Stimulated activated CD8-positive, alpha-beta memory T cell treated with anti-CD3 and anti-CD28 coated beads, Interleukin-2, amount 100 ng/mL, for 1 hour (primary cell): ENCODE measurements at places on chromosomes 1 and 21.

GRCh38 chr21:31196724-31197123 lies 147.3 kb downstream of the TIAM1 start:
- DNase-seq = no peak

DNA sequence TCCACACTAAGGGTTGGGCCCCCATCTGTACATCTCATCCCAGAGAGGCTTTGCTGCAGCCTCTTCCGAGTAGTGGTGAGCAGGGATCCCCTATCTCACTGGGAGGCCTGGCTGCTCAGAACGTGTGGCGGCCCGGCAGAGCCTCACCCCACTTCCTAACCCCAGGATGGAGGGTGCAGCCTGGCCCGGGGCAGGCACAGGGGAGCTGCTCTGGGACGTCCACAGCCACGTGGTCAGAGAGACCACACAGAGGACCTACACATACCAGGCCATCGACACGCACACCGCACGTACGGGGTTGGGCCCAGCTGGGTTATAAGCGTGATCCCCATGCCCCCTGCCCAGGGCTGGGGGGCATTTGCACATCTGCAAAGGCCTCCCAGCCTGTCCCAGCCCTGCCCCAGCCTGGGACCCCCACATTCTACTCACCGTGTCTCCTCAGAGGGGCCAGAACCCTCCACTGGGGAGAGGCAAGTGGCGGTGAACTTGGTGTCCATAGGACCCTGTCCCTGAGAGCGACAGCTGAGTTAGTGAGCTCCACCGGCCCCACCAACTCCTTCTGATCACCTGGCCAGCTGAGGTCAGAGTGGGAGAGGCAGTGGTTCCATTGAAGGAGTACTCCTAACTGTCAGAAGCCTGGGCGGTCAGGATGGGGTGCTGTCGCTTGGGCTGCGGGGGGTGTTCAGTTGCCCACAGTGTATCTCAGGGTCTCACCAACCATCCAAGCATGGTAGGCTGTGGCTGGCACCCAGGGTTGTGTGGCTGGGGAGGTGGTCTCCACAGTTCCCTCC lies 41.2 kb downstream of the TRIM11 start:
- no peak for DNase-seq

DNA sequence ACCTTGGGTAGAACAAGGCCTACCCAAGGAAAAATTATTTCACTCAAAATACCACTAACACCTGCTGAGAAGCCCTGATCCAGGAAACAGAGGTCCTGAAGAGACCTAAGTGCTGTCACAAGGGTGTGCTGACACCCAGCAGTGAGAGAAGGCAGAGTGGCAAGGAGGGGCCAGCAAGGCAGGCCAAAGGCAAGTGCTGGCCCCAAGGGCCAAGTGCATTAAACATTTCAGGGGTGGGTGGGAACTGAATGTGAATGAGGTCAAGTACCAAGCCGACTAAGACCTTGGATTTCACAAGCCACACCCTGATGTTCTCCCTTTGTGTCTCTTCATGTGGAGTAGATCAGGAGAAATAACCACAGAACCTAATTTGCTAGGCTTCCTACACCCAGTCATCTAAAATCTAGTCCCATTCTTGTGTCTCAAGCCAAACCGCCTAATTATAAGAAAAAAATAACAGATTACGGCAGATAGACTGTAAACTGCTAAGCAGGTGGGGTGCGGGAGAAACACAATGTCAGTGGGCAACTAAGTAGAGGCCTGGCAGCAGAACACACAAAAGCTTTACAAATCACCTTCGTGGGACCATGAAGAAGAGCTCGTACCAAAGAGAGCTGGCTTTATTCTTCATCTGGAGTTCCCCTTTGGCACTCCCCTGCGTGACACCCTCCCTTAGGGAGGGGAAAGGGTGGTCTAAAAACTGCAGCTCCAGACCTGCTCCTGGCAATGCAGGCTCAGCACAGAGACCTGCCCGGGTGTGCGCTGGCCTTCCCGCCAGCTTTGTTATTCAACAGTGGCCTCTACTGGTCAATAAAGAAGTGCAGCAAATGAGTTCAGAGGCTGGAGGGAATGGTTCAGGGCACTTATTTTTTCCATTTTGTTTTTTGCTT lies 8.7 kb downstream of the UBE2G2 start:
- DNase-seq = no peak

- DNase-seq = no peak
Measured at GRCh38 chr1:245316784-245317183, 162.0 kb downstream of the KIF26B start.

- no peak for DNase-seq
Measured at GRCh38 chr1:54378874-54379554, 27.2 kb downstream of the SSBP3 start.

- DNase-seq = no peak
Measured at GRCh38 chr1:21572221-21572620, 63.0 kb downstream of the ALPL start.

- DNase-seq = no peak
Measured at GRCh38 chr1:45411510-45411899, 71.3 kb upstream of the MUTYH start.

- no peak for DNase-seq
Measured at GRCh38 chr1:240100371-240100934, 8.8 kb downstream of the FMN2 start.

DNA sequence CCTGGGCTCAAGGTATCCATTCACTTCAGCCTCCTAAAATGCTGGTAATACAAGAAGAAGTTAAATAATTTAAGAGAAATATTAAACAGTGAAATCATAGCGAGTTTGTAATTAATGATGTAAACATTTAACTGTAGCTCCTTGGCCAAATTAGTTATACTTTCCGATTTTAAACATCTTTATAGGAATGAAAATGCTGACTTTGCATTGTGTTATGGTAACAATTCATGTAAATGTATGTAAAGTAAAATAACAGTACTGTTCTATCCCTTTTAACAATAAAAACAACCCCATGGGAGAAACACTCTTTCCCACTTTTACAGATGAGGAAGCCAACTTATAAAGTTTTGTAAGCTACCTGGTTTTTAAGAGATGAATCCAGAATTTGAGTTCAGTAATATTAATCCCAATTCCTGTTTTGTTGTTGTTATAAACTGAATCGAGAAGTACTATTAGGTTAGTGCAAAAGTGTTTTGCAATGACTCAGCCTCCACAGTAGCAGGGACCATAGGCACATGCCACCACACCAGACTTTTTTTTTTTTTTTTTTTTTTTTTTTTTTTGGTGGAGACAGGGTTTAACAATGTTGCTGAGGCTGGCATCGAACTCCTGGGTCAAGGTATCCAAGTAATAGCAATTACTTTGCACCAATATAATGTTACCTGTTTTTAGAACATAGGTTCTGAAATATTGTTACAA lies 1360.4 kb downstream of the BRINP3 start:
- no peak for DNase-seq

DNA sequence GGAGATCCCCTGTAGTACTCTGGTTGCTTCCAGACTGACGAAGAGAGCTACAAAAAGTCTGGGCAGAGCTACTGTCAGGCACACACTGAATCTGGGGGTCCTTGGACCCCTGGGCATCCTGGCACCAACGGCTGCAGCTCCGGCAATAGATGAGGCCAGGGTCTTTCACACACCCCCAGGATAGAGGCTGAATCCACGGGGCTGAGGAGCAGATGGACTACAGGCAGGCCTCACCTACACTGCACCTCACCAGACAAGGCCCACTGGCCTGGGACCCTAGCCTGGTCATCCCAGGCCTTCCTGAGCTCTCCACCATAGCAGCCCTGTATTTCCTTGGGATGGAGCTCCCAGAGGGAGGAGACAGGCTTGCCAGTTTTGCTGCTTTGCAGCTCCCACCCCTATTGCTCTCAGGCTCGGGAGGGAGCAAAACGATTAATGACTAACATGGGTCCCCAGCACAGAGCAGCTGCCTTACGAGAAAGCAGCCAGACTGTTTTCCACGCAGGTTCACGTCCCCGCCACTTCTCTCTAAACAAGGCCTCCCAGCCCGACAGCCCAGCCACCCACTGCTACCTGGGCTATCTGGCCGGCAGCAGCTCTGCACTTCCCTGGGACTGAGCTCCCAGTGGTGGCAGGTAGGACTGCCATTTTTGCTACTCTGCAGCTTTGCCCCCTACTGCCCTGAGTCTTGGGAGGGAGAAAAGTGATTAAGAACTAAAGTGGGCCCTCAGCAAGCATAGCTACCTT lies 1022.5 kb upstream of the ADGRL2 start:
- no peak for DNase-seq

DNA sequence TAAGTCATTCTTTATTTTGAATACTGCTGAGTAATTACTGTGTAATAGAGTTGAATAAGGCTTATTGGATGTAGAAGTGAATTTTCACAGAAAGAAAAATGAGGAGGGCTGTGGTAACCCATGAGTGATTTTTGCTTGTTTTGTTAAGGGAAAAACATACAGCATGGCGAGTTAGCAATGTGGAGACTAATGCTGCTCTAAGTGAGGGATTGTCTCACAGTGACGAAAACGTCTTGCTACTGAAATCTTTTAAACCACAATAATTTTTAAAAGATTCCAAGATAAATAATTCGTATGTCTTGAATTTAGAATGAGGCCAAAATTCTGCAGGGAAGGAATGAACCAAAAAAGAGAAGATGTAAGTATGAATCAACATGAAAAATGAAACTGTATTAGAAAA lies 16.2 kb upstream of the PLA2G4A start:
- no peak for DNase-seq

DNA sequence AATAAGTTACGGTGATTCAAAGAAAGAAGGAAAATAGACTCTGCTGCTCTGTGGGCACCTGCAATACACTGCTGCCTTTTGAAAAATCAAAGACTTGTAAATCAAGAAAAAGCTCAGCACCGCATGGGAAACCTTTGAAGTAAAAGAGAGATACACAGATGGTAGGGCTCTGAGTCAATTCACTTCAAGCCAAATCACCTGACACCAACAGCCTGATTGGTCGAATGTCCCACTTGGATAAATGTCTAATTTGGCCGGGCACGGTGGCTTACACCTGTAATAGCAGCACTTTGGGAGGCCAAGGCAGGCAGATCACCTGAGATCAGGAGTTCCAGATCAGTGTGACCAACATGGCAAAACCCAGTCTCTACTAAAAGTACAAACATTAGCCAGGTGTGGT lies 19.2 kb upstream of the RCAN3 start:
- DNase-seq = no peak
